Stimulated activated naive CD8-positive, alpha-beta T cell treated with anti-CD3 and anti-CD28 coated beads, Interleukin-15, amount 100 ng/mL, for 72 hours (primary cell): ENCODE measurements at places on chromosomes 3 and 15.
A peak's percentile ranks its signal among the peaks of the same experiment; 100 is the strongest.

GRCh38 chr3:115859002-115859807 is 235.9 kb downstream of the GAP43 start:
- DNase-seq = no peak

DNA sequence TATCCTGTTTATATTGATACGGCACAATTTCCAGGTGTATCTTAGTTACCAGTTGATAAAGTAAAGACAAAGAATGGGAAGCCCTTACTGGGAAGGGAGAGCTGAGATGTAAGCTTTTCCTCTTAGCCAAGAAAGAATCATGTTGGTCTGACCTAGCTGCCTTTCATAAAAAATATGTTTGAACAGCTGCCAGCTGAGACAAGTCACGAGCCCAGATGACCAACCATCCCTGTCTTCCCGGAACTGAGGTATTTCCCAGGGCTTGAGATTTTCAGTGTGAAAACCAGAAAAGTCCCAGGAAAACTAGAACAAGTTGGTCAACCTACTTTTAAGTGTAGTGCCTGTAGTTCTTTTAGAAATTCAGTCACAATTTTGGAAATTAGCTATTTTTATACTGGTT is 3.6 kb upstream of the MYH15 start:
- no peak for DNase-seq

DNA sequence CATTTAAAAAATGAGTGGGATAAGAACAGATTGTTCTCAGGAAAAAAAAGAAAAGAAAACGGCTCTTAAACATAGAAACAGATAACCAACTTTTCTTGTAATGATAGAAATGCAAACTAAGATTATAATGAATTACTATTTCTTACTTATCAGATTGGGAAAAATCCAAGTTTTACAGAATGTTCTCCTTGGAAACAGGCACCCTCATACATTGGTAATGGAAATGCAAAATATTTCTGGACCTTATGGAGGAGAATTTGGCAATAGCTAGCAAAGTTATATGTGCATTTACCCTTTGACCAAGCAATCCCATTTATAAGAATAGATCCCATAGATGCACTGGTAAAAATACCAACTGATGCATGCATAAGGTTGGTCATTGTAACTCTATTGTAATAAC is 3.7 kb upstream of the ANKDD1A start:
- no peak for DNase-seq

GRCh38 chr3:84959470-84960271 is 882 bp downstream of the CADM2 start:
- no peak for DNase-seq

DNA sequence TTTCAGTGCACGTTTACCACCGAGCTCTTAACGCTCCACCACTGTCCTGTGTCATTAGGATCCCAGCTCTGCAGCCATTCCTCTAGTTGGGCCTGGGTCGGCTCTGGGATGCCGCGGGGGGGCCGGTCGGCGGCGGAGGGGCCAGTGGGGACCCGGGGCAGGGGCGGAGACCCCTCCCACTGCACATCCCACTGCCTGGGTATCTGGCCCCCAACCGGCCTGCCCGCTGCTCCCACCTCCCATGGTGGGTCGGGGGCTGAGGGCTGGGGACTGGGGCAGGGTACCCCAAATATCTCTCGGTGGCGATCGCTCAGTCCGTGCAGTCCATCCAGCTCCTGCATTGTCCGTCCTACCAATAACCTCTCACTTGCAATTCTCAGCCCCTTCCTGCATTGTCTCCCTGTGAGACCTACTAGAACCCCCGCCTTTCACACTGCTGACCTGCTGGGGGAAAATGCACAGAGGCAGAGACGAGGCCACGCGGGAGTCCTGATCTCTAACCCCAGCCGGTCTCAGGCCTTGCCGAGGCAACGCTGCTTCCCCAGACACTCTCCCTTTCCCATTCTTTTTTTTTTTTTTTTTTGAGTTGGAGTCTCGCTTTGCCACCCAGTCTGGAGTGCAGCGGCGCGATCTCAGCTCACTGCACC is 24.0 kb upstream of the MUC20 start:
- DNase-seq = no peak

DNA sequence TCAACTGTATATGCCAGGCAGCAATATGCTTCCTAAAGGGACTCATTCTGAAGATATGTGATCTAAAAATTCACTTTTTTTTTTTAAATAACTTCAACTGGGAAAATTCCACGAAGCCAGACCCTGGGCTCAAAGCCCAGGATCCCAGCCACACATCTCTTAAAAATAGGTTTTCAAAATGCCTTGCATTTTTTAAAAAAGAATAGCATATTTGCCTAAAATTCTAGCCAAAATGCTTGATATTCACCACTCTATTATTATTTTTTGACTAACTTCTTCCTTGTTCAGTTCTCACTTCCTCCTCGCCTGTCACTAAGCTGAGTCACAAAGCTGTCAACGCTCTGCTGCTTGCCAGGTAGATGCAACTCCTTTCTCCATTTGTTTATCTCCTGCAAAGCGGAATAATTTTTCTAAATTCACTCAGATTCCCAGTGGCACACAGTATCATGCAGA is 28.0 kb upstream of the VGLL4 start:
- no peak for DNase-seq

DNA sequence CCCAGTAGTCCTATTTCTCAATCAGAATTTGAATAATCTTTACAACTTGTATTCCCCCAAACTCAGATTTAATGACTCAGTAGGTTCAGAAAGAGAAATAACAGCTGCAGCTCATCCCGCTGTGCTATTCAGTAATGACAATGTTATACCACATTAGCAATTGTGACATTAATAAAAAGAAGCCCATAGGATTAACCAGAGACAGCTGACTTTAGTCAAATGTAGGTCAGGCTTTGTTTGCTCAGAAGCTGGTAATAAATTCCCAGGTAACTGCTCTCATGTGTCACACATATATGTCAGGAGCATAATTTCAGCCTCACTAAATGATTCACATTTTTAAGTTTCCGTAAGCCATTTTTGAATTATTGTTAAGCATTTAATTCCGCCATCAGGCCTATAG is 222.0 kb upstream of the UBE2E2 start:
- DNase-seq = no peak

- no peak for DNase-seq
These were observed 382.9 kb downstream of the OTOL1 start for GRCh38 chr3:161879470-161879869.

- DNase-seq = peak; percentile 28
These were observed 11.1 kb downstream of the RUVBL1 start for GRCh38 chr3:128112357-128112968.

DNA sequence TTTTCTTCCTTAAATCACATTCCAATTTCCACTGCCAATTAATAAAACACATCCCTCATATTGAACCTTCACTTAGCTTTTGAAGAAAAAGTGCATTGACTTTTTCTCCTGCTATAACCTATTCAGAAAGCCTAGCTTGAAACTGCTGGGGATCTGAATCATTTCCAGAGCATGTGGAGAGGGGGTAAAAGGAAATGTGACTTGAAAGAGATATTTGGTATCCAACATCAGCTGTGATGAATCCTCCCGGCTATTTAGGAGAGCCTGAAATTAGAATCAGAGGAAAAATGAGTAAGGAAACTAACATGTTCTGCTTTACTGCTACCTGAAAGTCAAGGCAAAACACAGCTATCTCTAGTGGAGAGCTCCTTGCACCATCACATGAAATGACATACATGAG is 2.6 kb upstream of the GNB5 start:
- no peak for DNase-seq

DNA sequence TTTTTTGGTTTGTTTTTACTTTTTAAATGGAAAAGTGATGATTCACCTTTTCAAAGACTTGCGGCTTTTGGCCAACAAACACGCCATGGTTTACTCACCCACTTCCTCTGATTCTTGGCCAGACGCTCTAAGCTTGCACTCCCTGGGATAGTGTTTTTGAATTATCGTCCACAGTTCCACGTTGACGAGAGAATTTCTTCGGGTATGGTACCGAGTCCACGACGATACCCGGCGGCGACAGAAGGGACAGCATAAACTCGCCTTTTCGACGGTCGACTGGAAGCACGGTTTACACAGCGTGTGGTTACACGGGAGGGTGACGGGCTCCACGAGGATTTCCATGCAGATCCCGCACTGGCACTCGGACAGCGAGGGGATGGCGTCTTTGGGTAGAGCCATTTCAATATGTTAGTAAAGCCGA is 783 bp downstream of the RNF168 start:
- DNase-seq = peak; percentile 68

DNA sequence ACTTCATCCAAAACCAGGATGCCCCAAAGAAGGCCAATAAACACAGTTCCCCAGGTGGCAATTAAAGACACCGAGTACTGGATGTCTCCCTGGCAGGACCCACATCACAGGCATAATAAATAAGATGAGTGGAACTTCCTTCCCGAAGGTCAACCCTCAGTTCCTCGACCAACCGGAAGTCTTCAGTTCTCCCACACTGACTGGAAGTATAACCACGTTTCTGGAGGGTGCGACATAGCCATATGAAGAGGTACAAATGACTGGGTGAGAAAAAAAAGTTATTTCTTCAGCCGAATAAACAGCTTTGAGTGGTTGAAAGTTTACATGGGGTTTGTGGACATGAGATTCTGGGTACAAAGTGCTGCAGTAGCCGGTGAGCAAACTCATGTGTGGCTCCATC is 34.6 kb upstream of the MUC13 start:
- no peak for DNase-seq

DNA sequence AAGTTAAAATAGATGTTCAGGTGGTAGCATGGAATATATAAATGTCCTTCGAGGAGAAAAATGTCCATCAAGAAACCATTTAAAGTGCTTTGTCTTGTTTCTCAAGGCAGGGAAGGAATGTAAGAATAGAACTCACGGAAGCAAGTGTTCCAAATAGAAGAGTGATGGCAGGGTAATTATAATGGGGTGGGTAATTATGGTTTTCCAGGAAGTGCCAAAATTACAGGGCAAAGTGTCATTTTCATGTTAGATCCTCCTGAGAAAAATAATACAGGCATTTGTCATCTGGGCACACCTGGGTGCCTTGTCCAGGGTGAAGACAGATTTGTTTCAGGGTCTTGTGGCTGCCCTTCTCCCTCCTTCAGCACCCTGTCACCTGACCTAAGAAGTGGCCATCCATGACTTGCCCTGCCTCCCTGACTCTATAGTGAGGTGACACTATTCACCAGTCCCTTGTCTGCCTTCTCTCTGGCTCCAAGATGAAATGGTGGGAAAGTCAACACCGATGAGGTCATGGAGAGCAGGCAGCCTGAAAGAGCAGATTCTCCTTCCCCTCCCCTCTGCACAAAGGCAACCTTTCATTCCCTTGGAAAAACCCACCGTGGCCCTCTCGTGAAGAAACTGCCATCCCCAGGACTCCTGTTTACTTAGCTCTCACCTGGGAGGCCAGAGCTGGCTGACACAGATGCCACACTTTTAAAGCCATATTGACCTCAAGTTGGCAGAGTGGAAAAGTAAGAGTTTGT is 45.1 kb upstream of the AMOTL2 start:
- DNase-seq = no peak

DNA sequence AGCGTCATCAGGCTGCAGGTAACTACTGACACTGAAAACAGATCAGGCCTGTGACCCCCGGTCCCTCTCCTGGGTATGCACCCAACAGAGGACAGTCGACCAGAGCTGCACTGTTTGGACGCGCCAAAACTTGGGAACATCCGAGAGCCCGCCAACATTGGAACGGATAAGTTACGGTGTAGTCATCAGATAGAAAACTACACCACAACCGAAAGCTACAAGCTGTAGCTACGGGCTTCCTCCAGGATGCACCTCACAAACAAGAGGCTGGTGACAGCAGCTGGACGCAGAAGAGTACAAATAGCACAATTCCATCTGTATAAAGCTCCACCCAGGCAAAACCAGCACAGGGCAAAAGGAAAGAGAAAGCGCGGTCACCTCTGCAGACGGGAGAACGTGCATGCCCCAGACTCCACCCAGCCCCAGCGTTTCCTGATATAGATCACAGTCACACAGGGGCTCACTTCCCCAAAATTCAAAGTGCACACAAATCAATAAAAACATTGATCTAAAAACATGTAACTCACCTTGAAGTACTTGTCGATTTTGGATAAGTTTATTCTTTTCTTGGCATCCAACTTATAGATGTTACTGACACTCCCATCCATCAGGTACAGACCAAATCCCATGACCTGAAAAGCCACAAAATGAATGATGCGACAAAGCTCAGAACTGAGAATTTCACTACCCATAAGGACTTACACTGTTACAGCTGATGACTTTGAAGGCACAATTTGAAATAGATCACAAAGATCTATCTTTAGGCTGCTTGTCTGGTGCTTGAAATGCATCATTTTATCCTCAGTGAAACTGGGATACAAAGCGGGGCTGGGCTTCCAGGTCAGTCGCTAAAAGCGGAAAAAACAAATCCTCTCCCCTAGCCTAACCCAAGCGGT is 43.3 kb downstream of the CYFIP1 start:
- no peak for DNase-seq

DNA sequence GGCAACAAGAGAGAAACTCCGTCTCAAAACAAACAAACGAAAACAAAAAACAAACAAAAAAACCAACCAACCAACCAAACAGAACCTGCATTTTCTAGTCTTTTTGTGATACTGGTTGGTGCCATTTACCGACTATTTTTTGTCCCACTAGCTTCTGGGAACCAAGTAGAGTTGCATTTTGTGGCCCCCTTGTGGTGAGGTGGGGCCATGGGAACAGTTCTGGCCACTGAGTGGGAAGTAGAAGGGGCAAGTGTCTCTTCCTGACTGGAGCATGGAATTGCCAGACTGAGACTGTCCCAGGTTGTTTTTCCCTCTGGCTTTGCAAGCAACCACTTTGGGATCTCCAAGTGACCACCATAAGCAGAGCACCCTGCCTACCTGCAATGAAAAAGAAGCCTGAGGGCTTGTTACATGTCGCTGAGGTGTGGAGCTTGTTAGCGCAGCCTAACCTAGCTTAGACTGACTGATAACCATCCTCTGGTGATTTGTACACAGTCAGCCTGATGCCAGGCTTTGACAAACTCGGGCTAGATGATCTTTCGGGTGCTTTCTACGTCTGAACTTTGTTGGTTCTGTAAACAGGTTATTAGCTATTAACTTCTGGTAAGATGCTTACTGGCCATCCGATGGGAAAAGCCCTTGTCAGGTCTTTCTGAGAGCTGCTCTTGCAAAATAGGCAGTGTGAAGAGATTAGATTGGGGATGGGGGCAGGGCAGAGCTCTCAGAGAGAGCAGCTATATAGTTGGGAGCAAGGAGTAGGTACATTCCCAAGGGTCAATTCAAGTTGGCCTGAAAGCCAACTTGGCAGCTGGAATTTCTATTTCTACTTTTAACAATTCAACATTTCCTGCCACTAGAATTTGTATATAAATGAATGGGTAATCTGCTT is 172.2 kb downstream of the SSR3 start:
- peak; percentile 7 for DNase-seq

- DNase-seq = no peak
These were observed 719.3 kb upstream of the SGO1 start for GRCh38 chr3:20905210-20905805.

- DNase-seq = no peak
These were observed 19.1 kb upstream of the GLCE start for GRCh38 chr15:69141286-69141701.
